Activated CD4-positive, alpha-beta T cell treated with anti-CD3 and anti-CD28 coated beads for 36 hours (primary cell): ENCODE measurements at places on chromosomes 2 and 18. TPM values are rescaled to one million over a fixed set of nuclear protein-coding genes. Genes with fewer than 3 reads are reported as not detected.

The ELP2 gene
- 114 TPM for total RNA-seq

The DUSP19 gene
- 4.0 TPM for total RNA-seq

The SCN3A gene
- 0.30 TPM for total RNA-seq

The SERPINB10 gene
- not detected for total RNA-seq

The PKDCC gene
- not detected for total RNA-seq

The C18orf63 gene
- total RNA-seq, result not detected

The NOSTRIN gene
- not detected for total RNA-seq

The NRP2 gene
- total RNA-seq, result 1.5 TPM

The TSPYL6 gene
- not detected for total RNA-seq

The DYNC2LI1 gene
- 28.4 TPM for total RNA-seq

The CELF4 gene
- not detected for total RNA-seq

The RNF181 gene
- 140 TPM for total RNA-seq

DNA sequence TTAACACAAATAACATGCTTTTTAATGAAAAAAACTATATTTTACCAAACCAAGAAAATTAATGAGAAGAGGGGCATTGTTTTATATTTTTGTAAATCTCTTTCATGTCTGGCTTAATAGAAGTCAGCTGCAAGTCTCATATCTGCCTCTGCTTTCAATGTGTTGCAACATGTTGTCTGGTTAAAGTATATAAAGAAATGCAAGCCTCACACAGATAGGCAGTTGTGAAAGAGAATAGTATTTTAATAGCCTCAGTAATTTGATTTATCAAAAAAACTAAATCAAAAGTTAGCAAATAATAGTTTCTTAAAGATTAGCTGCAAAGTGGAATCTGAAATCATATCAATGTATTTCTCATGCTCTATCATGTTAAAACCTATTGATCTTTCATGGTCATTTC is 52.9 kb upstream of the NCOA1 start:
- H3K4me1 ChIP-seq, result no peaks in the 10 kb centered on the region
- H3K36me3 ChIP-seq, result no peaks in the 10 kb centered on the region
- DNase-seq, result no peak
- no peak overlapping the region for H3K4me3 ChIP-seq

GRCh38 chr2:136638193-136638592 is 127.2 kb upstream of the THSD7B start:
- H3K27me3 ChIP-seq, result peaks cover 3% of the 10 kb centered on the region
- no peak for DNase-seq
- H3K4me3 ChIP-seq, result no peak overlapping the region

DNA sequence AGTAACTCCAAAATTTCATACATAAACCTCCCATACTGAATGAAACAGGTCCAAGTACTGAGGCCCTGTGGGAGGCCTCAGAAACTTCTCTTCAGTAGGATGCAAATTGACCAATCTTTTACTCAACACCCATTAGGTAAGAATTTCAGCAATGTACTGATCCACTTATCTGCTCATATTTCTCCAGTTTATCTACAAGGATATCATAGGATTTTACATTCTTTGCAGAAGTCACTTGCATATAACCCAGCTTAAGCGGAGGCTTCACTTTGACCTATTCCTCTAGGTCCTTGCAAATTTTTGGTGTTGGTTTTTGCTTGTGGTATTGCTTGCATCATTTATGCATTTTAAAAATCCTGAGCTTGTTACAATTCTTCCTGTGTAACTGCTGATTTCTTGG is 28.8 kb upstream of the SLC3A1 start:
- H3K4me1 ChIP-seq, result peaks cover 12% of the 10 kb centered on the region
- H3K4me3 ChIP-seq, result no peak overlapping the region
- H3K27me3 ChIP-seq, result no peaks in the 10 kb centered on the region

GRCh38 chr18:3660739-3661515 is 211.0 kb downstream of the TGIF1 start:
- no peak overlapping the region for H3K27ac ChIP-seq
- H3K4me3 ChIP-seq, result no peak overlapping the region
- no peaks in the 10 kb centered on the region for H3K36me3 ChIP-seq
- H3K27me3 ChIP-seq, result no peaks in the 10 kb centered on the region
- DNase-seq, result no peak

DNA sequence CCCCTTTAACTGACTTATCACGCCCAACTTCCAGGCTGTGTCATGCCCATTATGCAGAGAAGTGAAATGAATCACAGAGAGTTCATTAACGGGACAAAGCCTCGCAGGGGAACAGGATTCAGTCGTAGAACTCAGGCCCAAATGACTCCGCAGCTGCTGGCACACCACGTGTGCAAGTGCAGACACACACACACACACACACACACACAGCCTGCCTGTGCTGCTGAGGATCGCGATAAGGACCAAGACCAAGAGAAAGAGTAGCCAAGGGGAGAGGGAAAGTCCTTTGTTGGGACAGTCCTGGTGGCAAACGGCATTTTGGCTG is 90.0 kb upstream of the TAF1B start:
- peak; percentile 84 for DNase-seq
- no peaks in the 10 kb centered on the region for H3K36me3 ChIP-seq
- H3K4me1 ChIP-seq, result peaks cover 61% of the 10 kb centered on the region
- peaks cover 18% of the 10 kb centered on the region for H3K27me3 ChIP-seq

- H3K27me3 ChIP-seq, result peaks cover 7% of the 10 kb centered on the region
- H3K27ac ChIP-seq, result no peak overlapping the region
- DNase-seq, result no peak
- H3K4me1 ChIP-seq, result peaks cover 4% of the 10 kb centered on the region
- H3K4me3 ChIP-seq, result no peak overlapping the region
These were observed 48.4 kb downstream of the MAP2 start for GRCh38 chr2:209472112-209472832.

GRCh38 chr2:173026479-173026878 is 49.2 kb upstream of the MAP3K20 start:
- no peaks in the 10 kb centered on the region for H3K36me3 ChIP-seq
- DNase-seq, result no peak
- no peak overlapping the region for H3K4me3 ChIP-seq
- H3K4me1 ChIP-seq, result peaks cover 4% of the 10 kb centered on the region

- no peak for DNase-seq
- H3K4me3 ChIP-seq, result no peak overlapping the region
- H3K4me1 ChIP-seq, result no peaks in the 10 kb centered on the region
- H3K27me3 ChIP-seq, result no peaks in the 10 kb centered on the region
- H3K36me3 ChIP-seq, result no peaks in the 10 kb centered on the region
These were observed 523.8 kb upstream of the SETBP1 start for GRCh38 chr18:44156776-44157335.

- H3K36me3 ChIP-seq, result no peaks in the 10 kb centered on the region
- H3K27ac ChIP-seq, result no peak overlapping the region
- no peaks in the 10 kb centered on the region for H3K4me1 ChIP-seq
- DNase-seq, result no peak
- no peaks in the 10 kb centered on the region for H3K27me3 ChIP-seq
- no peak overlapping the region for H3K4me3 ChIP-seq
These were observed 184.1 kb upstream of the KYNU start for GRCh38 chr2:142693171-142693950.

GRCh38 chr2:181264001-181264400 is 193.2 kb upstream of the ITGA4 start:
- no peak for DNase-seq
- no peaks in the 10 kb centered on the region for H3K27me3 ChIP-seq
- H3K27ac ChIP-seq, result no peak overlapping the region
- H3K4me1 ChIP-seq, result peaks cover 23% of the 10 kb centered on the region
- H3K4me3 ChIP-seq, result no peak overlapping the region
- peaks cover 2% of the 10 kb centered on the region for H3K36me3 ChIP-seq

DNA sequence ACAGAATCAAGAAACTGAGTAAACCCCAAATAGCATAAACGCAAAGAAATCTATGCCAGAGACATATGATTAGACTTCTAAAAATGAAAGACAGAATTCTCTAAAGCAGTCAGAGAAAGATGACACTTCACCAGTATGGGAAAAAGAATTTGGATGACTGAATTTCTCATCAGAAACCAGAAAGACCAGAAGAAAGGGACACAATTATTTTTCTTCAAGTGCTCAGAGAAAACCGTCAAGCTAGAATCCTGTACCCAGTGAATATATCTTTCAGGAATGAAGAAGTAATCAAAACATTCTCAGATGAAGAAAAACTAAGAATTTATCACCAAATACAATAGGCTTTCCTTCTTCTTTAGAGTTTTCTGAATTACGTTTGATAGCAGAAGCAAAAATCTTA is 14.2 kb upstream of the ESPNL start:
- no peaks in the 10 kb centered on the region for H3K27me3 ChIP-seq
- no peak overlapping the region for H3K27ac ChIP-seq
- peaks cover 67% of the 10 kb centered on the region for H3K36me3 ChIP-seq

GRCh38 chr2:39069136-39069515 is 51.7 kb downstream of the SOS1 start:
- DNase-seq, result peak; percentile 54
- no peak overlapping the region for H3K4me3 ChIP-seq
- H3K36me3 ChIP-seq, result peaks cover 8% of the 10 kb centered on the region

DNA sequence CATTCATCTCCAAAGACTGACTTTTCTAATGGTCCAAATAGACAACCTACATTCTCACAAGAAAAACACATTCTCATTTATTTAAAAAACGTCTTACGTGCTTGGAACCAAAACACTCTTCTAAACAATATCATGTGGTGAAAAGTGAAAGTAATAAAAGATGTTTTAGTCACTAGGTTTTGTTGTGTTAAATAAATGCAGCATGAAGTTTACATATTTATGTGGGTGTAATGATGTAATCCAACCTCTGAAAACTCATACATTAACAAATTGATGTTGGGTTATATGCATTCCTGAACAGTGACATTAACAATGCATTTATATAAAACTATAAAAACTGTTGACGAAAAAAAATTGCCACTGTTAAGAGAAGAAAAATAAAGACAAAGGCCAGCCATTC is 55.1 kb upstream of the ACVR2A start:
- H3K4me3 ChIP-seq, result no peak overlapping the region
- no peaks in the 10 kb centered on the region for H3K36me3 ChIP-seq
- H3K27me3 ChIP-seq, result no peaks in the 10 kb centered on the region
- peaks cover 5% of the 10 kb centered on the region for H3K4me1 ChIP-seq
- H3K27ac ChIP-seq, result no peak overlapping the region

GRCh38 chr18:9808295-9809241 is 77.2 kb upstream of the TXNDC2 start:
- no peak overlapping the region for H3K27ac ChIP-seq
- DNase-seq, result no peak
- H3K4me1 ChIP-seq, result no peaks in the 10 kb centered on the region

DNA sequence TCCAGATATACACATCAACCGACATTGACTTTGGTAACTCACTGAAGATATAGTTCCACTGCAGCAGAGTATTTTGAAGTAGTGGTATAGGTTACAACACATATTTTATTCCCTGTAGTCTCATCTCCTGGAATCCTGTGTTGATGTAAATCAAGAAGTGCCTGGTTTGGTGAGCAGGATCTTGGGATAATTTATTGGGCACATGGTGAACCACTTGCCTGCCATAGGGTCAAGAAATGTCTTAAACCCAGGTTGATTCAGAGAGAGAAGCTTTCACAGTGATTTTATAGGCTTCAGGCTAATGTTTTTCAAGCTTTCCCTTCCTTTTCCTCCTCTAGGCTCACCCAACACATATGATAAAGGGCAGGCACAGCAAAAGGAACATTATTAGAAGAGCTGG is 24.6 kb downstream of the CCDC85A start:
- H3K4me1 ChIP-seq, result no peaks in the 10 kb centered on the region
- H3K4me3 ChIP-seq, result no peak overlapping the region
- no peaks in the 10 kb centered on the region for H3K27me3 ChIP-seq

DNA sequence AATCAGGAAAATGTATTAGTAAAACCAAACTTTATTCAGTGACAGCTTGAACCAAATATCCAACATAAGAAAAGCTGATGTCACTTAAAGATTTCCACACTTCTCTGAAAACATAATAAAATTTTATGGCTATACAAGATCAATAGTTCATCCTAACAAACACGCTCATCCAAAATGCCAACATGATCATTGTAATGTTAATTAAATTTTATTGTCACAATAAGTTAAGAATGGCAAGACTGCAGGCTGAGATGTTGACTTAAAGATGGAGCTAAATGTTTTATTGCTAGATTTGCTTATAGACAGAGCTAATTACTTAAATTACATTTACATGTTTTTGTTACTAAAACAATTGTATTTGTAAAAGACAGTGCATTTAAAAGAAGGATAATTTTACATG is 140.3 kb downstream of the ERBB4 start:
- DNase-seq, result no peak
- H3K27ac ChIP-seq, result no peak overlapping the region
- H3K27me3 ChIP-seq, result no peaks in the 10 kb centered on the region
- no peaks in the 10 kb centered on the region for H3K4me1 ChIP-seq

GRCh38 chr2:219998107-219998506 is 370.7 kb downstream of the SLC4A3 start:
- H3K4me3 ChIP-seq, result no peak overlapping the region
- no peaks in the 10 kb centered on the region for H3K36me3 ChIP-seq
- H3K4me1 ChIP-seq, result no peaks in the 10 kb centered on the region
- no peak overlapping the region for H3K27ac ChIP-seq

- H3K36me3 ChIP-seq, result no peaks in the 10 kb centered on the region
- H3K4me1 ChIP-seq, result no peaks in the 10 kb centered on the region
- H3K4me3 ChIP-seq, result no peak overlapping the region
- DNase-seq, result no peak
These were observed 240.6 kb downstream of the SOX11 start for GRCh38 chr2:5932556-5933469.

GRCh38 chr2:100394111-100394641 is 23.3 kb downstream of the CHST10 start:
- H3K36me3 ChIP-seq, result no peaks in the 10 kb centered on the region
- H3K4me3 ChIP-seq, result no peak overlapping the region
- no peak for DNase-seq

GRCh38 chr2:223797811-223798721 is 39.3 kb downstream of the AP1S3 start:
- H3K4me1 ChIP-seq, result peaks cover 5% of the 10 kb centered on the region
- H3K27me3 ChIP-seq, result no peaks in the 10 kb centered on the region
- H3K27ac ChIP-seq, result no peak overlapping the region
- DNase-seq, result no peak

DNA sequence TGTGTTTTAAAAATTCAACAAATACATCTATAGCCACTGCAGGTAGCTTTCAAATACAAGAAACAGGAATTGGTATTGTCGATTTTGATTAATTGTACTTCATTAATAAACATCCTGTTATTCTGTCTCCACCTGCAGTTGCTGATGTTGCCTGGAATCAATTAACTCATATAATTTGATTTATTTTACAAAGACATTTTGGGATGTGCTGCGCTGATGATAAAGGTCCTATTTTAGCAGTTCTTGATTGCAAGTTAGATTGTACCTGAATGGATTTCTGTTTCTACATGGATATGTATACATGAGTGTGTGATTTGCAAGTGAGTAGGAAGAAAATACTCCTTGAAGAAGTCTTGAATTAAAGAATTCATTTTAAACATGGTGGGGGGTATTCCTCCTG is 605.3 kb downstream of the ARHGAP15 start:
- no peak for DNase-seq
- H3K27me3 ChIP-seq, result no peaks in the 10 kb centered on the region
- H3K4me1 ChIP-seq, result peaks cover 24% of the 10 kb centered on the region
- H3K36me3 ChIP-seq, result peaks cover 15% of the 10 kb centered on the region
- no peak overlapping the region for H3K4me3 ChIP-seq

GRCh38 chr2:167292430-167293171 is 404.3 kb downstream of the XIRP2 start:
- H3K27ac ChIP-seq, result no peak within 1 kb of the TSS
- peaks cover 13% of the 10 kb centered on the region for H3K4me1 ChIP-seq
- peak within 1 kb of the TSS; percentile 65 for H3K4me3 ChIP-seq

GRCh38 chr2:16406496-16407289 is 258.9 kb downstream of the CYRIA start:
- no peak overlapping the region for H3K27ac ChIP-seq
- no peaks in the 10 kb centered on the region for H3K4me1 ChIP-seq
- peaks cover 1% of the 10 kb centered on the region for H3K27me3 ChIP-seq

- no peaks in the 10 kb centered on the region for H3K4me1 ChIP-seq
- DNase-seq, result no peak
- no peak overlapping the region for H3K4me3 ChIP-seq
These were observed 443.3 kb upstream of the MEIS1 start for GRCh38 chr2:65991381-65992197.

GRCh38 chr2:241391892-241392665 is 36.0 kb downstream of the FARP2 start:
- no peak overlapping the region for H3K4me3 ChIP-seq
- peaks cover 11% of the 10 kb centered on the region for H3K36me3 ChIP-seq
- H3K27me3 ChIP-seq, result no peaks in the 10 kb centered on the region
